Calu3 (cell line): ENCODE measurements at places on chromosomes 7 and 10. TPM values are rescaled to one million over a fixed set of nuclear protein-coding genes. Genes with fewer than 3 reads are reported as not detected.

Gene CRHR2
- not detected in 2 replicates for total RNA-seq

Gene PTPRZ1
- 4.9 and 5.8 TPM in 2 replicates for total RNA-seq

Gene SPDYE2
- not detected in 2 replicates for total RNA-seq

Gene SHH
- total RNA-seq = 0.66 and 1.1 TPM in 2 replicates

Gene ACTA2
- total RNA-seq = 1.0 and 1.1 TPM in 2 replicates

DNA sequence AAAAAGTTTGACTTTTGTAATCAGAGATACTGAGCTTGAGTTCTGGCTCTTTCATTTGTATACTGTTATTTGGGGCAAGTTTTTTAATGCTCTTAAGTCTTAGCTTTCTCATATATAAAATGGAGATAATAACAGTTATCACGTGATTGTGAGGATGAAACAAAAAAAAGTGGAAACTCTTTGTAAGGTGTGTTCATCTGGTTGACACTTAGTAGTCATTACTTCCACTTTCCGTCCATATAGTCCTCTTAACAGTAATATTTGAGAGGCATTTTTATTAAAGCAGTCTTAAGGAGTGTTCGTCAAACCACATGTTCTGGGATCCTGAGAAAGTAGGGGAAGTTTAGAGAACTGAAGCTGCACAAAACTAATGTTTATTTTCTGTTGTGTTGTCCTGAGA lies 65.6 kb downstream of the PTEN start:
- no peak for DNase-seq

- DNase-seq = no peak
Measured at GRCh38 chr10:30759423-30759822, 129.9 kb upstream of the LYZL2 start.

DNA sequence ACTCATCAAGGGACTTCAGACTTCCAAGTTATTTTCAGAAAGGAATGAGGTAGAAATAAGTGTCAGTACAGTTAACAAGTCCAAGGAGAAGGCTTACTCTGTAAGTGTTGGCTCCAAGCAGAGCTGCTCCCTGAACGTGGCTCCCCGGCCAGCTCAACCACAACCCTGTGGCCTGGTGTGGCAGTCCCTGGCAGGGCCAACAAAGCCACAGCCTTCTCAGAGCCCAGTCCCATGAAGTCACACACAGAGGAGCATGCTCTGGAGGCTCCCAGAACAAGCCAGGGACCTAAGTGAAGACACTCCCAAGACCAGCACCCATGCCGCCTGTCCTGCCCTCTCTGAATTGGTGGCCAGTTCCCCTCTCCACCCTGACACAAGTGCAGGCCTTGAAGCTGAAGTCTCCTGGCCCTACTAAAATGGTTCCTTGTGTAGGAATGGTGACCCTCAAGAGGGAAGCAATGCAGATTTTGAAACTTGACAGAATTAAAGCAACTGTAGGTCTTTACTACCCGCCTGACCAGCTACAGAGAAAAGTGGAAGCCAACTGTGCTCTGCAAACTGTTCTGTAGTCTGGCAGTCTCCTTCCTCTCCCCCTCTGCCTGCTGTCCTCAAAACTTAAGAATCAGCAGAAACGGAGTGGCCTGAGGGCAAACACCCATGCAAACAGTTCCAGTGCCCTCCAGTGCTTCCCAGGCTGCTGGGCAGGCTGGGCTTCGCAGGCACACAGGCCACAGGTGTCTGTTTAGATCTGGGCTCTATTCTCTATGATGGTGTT lies 51.1 kb downstream of the NOD1 start:
- no peak for DNase-seq

DNA sequence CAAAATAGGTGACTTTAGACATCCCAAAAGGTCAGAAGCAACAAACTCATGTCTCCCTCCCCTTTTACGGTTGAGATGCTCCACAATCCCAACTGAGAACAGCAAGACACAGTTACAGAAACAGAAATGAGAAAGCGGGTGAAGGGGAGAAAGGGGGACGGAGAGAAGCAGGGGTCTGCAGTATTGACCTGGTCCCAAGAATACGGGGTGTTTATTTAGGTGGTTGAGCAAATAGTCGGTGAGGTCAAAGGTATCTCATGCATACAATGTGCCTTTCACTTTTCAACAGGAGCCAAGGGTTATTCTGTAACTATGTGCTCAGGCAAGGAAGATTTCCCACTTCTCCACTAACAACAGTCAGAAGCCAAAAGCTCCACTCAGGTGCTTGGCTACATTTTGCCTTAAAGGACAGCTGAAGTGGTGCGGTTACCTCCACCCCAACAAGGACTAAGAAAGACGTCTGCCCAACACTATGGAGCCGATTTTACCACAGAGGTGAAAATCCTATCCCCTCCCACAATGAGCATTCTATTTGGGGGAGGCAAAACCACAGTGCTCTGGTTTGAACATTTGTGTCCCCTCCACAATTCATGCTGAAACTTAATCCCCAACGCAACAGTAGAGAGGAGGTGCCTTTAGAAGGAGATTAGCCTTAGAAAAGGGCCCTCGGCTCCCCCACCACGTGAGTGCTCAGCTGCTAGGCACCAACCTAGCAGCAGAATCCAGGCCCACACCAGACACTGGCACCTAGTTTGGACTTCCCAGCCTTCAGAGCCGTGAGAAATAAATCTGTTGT lies 77.9 kb downstream of the PARD3 start:
- no peak for DNase-seq

- DNase-seq = no peak
Measured at GRCh38 chr7:36400036-36400435, 10.4 kb downstream of the ANLN start.

DNA sequence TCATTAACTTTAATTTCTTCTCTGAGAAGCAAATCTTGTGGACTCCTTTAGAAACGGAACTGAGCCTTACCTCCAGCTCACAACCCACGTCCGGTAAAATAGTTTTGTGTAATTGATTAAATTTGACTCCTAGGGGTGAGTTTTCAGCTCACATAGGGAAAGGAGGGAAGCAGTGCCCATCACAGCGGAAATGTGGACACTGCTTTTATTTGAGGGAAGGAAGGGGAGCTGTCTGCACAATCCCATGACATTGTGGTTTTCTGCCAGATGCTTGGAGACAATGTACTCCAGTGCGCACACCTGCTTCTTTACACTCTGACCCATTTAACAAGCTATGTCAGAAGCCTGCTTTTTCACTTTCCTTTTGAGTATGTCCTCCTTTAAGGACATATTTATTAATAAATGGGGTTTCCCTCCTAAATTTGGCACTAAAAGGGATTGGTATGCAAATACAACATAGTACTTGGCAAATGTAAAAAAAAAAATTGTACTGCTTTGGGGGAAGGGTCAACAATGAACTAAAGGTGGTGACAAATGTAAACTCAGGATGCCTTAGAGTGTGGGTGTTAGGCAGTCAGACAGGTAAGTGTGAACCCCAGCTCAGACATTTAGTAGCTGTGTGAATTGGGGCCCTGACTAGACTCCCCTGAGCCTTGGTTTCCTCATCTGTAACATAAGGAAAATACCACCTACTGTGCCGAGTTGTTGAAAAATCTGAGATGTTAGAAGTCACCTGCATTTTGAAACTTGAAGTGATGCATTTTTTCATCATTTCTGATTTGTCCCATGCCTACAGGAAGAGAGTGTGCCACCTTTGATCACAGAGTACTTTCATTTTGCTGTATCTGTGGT lies 90.2 kb upstream of the KLF6 start:
- no peak for DNase-seq

- no peak for DNase-seq
Measured at GRCh38 chr10:49614242-49615198, 683 bp downstream of the CHAT start.

- no peak for DNase-seq
Measured at GRCh38 chr7:94556028-94556427, 46.4 kb downstream of the CASD1 start.

DNA sequence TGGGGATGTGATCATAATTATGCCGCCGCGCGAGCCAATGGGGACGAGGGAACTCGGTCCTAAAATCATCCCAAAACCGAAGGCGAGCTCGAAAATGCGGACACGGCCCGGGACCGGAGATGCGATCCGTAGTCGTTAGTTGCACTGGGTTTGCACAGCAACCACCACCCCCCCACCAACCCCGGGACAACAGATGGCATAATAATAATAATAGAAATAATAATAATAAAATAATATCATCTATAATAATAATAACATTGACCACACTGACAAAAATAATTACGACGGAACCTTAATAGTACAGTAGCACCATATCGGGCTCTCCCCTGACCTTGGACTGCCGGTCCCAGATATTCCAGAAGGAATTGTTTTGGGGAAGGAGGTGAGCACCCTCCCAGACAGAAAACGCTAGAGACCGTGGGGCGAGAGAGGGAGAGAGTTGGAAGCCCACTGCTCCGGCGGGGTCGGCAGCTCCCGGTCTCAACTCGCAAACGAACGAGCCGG lies 1.1 kb upstream of the EMX2 start:
- no peak for DNase-seq
